ENCODE measurements at places on chromosomes 5 and 9. TPM values are rescaled to one million over a fixed set of nuclear protein-coding genes. Genes with fewer than 3 reads are reported as not detected.

DNA sequence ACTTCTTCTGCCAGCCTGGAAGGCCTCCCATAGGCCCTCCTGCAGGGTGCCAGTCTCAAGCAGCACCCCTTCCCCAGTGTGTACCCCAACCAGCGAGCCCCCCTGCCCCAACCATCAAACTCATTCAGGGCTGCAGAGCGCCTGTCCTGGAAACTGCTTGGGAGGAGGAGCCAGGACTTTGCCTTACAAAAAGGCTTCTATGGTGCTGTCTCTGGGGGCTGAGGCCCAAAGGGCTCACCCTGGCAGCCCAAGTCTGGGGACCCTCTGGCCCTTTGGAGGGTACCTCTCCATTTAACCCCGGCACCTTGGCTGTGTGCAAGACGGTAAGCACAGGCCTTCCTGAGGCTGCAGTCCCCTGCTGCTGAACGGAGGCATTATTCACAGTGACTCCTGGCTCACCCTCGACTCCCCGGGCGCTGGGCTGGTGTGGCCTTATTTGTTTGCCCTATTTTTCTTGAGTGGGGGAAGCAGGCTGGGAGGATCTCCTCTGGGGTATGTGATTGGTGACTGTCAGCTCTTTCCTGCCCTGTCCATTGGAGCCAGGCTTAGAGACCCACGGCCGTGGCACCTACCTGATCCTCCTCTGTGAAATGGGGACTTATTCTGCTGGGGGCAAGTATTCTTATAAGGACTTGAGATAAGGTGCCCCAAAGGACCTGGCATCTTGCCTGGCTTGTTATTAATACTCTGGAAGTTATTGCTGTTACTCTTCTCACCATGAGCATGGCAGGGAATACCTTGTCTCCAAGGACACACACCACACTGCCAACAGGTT, 5.8 kb downstream of the LMX1B start:
- H3K27ac ChIP-seq: no peak overlapping the region
- peaks cover 97% of the 10 kb centered on the region for H3K27me3 ChIP-seq
- peaks cover 17% of the 10 kb centered on the region for H3K4me1 ChIP-seq
- H3K36me3 ChIP-seq: no peaks in the 10 kb centered on the region

GRCh38 chr5:39547553-39548154, 122.9 kb upstream of the DAB2 start:
- DNase-seq: no peak
- H3K27ac ChIP-seq: peak overlapping the region; percentile 37
- H3K36me3 ChIP-seq: peaks cover 1% of the 10 kb centered on the region
- peaks cover 31% of the 10 kb centered on the region for H3K4me1 ChIP-seq
- no peaks in the 10 kb centered on the region for H3K27me3 ChIP-seq
- H3K4me3 ChIP-seq: no peak overlapping the region

- no peak for DNase-seq
- H3K27me3 ChIP-seq: no peaks in the 10 kb centered on the region
- H3K36me3 ChIP-seq: no peaks in the 10 kb centered on the region
- H3K4me3 ChIP-seq: no peak overlapping the region
- peaks cover 27% of the 10 kb centered on the region for H3K4me1 ChIP-seq
Observed at GRCh38 chr5:84870369-84870768, 485.7 kb upstream of the EDIL3 start.

Gene RICTOR
- total RNA-seq: 46.4 TPM

GRCh38 chr5:153974813-153975163, 63.9 kb downstream of the FAM114A2 start:
- no peak overlapping the region for H3K4me3 ChIP-seq
- no peaks in the 10 kb centered on the region for H3K36me3 ChIP-seq
- peaks cover 22% of the 10 kb centered on the region for H3K27me3 ChIP-seq

DNA sequence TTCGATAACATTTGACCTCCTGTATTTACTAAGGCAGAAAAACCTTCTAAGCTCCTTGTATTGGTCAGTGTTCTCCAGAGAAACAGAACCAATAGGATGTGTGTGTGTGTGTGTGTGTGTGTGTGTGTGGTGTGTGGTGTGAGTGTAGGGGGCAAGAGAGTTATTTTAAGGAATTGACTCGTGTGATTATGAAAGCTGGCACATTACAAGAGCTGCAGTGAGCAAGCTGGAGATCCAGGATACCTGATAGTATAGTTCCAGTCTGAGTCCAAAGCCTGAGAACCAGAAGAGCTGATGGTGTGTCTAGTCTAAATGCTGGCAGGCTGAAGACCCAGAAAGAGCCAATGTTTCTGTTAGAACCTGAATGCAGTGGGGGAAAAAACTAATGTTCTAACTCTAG, 21.2 kb upstream of the PIK3R1 start:
- no peaks in the 10 kb centered on the region for H3K36me3 ChIP-seq
- no peaks in the 10 kb centered on the region for H3K27me3 ChIP-seq
- no peak overlapping the region for H3K27ac ChIP-seq
- DNase-seq: no peak
- H3K4me3 ChIP-seq: no peak overlapping the region

DNA sequence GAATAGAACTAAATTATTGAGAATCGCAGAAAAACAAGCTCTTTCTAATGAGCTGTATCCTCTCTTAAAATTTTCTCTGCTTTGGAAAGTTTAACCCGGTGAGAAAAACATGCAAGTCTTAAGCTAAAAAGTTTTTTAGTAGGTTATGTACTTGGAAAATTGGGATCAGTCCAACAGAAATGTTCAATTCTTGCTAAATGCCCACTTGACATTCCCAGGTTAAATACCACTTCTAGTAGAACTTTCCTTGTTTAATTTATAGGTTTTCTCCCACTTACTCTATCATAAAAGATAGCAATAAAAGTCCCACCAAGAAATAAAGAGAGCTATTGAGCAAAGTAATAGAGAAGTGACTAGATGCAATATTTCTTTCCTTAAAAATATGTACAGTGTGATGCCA, 157.1 kb downstream of the CCDC192 start:
- no peak for DNase-seq
- no peak overlapping the region for H3K27ac ChIP-seq
- no peak overlapping the region for H3K4me3 ChIP-seq
- H3K27me3 ChIP-seq: no peaks in the 10 kb centered on the region
- H3K4me1 ChIP-seq: peaks cover 7% of the 10 kb centered on the region
